Erythroblast (primary cell): ENCODE measurements at places on chromosomes 16 and 17.

DNA sequence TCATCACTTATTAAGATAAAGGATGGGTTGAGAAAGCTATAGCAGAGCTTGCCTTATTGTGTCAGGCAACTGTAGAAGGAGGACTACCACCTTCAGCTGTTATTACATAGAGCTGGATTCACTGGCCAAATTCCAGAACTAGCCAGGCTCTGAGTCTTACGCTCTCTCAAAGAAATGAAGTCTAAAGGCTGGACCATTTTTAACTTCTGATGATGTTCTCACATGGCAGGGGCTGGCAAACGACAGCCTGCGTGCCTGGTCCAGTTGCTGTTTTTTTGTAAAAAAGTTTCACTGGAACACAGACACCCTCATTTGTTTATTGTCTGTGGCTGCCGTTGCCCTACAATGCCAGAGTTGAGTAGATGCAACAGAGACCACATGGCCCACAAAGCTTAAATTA is 21.2 kb downstream of the TRAF4 start:
- DNase-seq: no peak

- no peak for DNase-seq
Observed at GRCh38 chr17:68184141-68184571, 63.7 kb upstream of the AMZ2 start.

GRCh38 chr16:892006-892405 is 78.8 kb downstream of the LMF1 start:
- no peak for DNase-seq

GRCh38 chr16:30119428-30119827 is 3.6 kb downstream of the MAPK3 start:
- DNase-seq: no peak

DNA sequence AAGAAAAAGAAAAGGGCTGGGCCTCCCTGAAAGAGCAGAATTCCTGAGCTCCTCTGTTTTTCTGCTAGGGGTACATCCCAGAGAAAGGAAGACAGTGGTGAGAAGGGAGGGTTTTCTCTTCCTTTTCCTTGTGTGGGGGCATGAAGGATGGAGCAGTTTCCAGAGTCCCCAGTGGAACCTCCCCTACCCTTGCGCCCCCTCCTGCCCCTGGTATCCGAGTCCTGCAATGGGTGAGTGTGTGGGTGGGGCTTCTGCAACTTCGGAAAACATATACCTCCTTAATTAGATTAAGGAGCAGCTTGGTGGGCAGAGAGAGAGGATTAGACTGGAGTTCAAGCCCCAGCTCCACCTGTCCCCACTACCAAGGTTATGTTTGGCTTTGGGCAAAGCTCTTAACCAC is 5.4 kb upstream of the GIP start:
- DNase-seq: no peak

- DNase-seq: no peak
Observed at GRCh38 chr16:73220836-73221235, 172.9 kb upstream of the ZFHX3 start.

DNA sequence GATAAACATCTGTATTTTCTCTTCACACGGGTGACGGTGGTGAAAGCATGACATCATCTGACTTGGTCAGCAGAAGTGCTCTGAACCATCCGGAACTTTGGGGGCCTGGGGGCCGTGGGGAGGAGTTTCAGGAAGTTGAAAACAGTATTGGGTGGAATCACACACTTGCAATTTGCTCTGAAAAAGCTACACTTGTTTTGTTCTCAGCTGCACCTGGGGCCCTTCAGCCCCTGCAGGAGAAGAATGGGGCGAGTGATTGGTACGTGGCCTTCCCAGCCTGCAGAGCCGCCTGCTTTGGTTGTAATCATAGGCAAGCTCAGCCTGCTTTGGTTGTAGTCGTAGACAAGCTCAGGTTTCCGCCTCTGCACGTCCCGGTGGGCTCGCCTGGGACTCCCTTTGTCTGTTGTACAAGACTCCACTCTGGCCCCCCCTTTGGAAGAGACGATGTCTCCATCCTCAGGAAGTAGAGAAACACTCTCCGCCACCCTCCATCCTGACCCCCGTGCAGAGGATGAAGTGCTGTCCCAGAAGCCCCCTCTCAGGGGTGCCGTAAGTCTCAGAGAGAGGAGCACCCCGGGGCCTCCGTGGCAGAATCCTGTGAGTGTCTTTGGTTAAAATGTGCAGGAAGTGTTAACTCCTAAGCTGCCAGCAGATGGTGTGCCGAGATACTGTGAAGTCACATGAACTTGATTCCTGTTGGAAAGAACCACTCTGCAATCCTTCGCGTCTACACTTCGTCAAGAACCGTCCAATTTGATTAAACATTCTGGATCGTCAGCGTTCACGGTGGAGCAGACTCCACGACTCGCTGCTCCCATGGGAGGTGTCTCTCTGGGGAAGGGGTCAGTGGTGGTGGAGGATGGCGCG is 5.4 kb downstream of the BANP start:
- peak; percentile 85 for DNase-seq

DNA sequence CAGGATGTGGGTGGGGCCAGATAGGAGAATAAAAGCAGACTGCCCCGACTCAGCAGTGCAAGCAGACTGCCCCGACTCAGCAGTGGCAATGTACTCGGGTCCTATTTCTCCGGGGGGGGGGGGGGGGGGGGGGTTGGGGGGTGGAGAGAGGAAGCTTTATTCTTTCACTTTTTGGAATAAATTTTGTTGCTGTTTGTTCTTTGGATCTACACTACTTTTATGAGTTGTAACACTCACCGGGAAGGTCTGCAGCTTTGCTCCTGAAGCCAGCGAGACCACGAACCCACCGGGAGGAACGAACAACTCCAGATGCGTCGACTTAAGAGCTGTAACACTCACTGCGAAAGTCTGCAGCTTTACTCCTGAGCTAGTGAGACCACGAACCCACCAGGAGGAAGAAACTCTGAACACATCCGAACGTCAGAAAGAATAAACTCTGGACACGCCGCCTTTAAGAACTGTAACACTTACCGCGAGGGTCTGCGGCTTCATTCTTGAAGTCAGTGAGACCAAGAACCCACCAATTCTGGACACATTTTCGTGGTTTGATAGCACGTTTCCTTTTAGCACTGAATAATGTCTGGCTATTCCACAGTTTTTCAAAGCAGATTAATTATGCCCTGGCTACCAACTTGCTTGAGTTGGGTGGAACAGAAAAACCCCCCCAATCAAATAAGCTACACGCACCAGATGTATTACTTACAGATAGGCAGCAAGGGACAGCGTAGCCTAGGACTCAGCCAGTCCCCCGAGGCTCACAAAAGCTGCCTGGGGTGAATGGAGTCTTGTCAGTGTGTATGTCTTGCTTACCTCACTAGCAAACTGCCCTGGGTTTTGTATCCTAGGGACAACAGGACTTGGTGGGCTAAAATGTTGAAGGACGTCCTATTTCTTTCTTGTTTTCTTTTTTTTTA is 11.9 kb downstream of the FZD2 start:
- DNase-seq: peak; percentile 29

- no peak for DNase-seq
Observed at GRCh38 chr17:902463-902862, 77.1 kb downstream of the NXN start.

- no peak for DNase-seq
Observed at GRCh38 chr16:88656291-88656980, 5.6 kb upstream of the CYBA start.

DNA sequence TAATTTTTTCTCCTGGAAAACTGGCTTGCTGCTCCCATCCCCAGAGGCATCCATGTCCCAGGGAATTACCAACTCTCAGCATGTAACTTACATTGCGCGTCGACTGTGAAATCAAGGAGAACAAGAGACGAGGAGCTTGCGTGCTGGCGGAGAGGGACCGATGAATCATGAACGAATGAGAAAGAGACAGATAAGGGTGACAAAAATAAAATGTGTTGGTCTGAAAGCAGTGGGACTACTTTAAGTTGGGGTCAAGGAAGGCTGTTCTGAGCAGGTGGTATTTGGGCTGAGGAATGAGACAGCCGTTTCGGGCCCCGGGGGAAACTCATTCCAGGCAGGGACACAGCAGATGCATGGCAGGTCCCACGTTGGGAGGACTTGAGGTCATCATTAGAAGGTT is 22.5 kb downstream of the ABAT start:
- no peak for DNase-seq

DNA sequence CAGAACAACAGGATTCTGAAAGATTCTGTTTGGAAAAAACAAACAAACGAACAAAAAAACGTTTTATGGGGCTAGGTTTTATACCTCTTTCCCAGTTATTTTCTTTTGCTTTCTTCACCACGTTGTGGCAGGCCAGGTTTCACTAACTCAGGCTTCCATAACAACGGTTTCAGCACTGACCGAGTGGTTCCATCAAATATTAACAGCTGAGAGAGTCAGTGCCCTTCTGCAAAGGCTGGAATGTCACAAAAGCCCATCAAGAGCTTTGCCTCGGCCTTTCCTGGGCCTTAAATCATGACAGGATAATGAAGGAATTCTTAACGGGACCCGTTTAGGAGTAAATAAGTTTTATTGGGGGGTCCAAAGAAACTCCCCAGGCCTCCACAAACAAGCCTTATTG is 34.2 kb downstream of the MPHOSPH6 start:
- DNase-seq: no peak

DNA sequence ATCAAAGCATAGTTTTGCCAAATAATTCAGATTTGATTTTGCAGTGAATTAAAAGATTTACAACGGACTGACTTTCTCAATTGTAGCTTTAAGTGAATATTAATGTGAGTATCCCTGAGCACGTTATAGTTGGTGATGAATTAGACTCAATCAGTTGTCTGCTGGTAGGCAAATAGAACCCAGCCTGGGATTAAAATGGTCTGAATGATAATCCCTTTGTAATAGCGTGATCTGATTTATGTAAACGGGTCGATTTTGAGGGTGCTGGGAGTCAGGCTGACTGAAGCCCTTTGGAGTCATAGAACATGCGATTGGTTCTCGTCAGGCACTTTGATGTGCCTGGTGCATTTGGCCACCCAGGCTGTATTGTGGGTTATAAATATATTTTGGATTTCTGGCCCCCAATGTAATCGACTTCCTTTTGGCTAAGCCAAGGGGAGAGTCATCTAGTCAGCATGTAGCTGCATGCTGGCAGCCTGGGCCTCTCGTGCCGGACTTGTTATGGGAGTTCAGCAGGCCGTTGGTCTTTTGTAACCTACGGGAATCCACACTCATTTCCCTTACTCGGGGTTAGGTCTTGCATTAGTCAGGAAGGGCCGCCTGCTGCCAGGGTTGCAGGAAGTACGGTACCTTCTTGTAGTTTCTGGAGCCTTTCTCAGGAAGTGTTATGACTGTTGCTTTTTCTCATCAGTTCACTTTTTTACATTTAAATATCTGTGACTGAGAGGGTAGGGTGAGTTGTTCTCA is 5.4 kb downstream of the PGS1 start:
- peak; percentile 9 for DNase-seq
